IMR-90 (cell line): ENCODE measurements at places on chromosomes 11 and 22. TPM values are rescaled to one million over a fixed set of nuclear protein-coding genes. Genes with fewer than 3 reads are reported as not detected.

CTSC gene
- 178 and 208 TPM in 2 replicates for total RNA-seq

BAIAP2L2 gene
- total RNA-seq, result 0.18 and 0.28 TPM in 2 replicates

TRIM49C gene
- not detected in 2 replicates for total RNA-seq

APOL4 gene
- not detected in 2 replicates for total RNA-seq

DNA sequence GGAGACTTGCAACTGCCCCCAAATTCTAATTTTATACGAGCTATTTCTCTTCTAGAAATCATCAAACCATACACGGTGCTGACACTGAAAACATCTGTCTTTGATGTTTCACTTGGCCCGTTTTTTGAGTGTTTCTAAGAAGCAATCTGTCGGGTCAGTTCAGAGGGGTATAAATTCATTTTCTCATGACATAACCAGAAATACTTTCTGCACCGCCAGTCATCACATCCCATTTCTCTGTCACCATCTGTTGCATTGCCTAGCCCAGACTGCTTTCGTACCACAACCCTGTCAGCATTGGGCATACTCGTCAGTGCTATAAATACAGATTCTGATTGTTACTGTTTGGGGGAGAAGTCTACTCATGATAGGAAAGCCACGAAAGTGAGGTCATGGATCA is 63.1 kb upstream of the CCDC90B start:
- no peak for DNase-seq

- peak; percentile 7 for DNase-seq
Measured at GRCh38 chr11:70532066-70532440, 133.7 kb downstream of the CTTN start.
